NCI-H1436 treated with DMSO at 0.1 percent for 48 hours (cell line): ENCODE measurements at places on chromosomes 11 and 22.

DNA sequence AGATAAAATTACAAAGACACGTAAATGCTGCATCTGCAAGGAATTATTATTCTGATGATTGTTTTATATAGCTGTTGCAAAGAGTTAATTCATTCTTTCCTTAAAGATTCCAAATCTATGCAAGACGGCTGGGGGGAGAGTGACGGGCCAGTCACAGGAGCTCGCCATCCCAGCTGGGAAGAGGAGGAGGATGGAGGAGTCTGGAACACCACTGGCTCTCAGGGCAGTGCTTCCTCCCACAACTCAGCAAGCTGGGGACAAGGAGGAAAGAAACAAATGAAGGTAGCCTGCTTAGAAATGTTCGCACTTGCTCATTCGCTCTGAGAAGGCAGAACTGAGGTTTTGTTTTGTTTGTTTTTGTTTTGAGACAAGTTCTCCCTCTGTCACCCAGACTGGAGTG lies 73.0 kb upstream of the ADSL start:
- no peak for DNase-seq

DNA sequence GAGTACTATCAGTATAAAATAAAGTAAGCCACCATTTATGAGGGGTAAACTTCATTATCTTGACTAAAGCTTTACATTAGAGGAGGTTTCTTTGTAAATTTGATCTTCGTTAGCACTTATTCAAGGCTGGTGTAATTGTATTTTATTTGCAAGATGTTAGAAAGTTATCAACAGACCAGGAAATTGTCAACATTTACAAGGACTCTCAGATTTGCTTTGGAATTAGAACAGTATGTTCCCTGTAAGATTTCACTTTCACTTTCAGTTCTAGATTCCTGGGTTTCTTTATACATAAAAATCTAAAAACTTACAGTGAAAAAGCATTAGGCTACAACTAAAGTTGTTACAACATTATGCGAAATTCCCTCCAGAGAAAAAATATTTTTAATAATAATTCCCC lies 4.6 kb upstream of the BIRC3 start:
- no peak for DNase-seq

- DNase-seq = no peak
Observed at GRCh38 chr11:11426226-11426952, 73.3 kb upstream of the CSNK2A3 start.

DNA sequence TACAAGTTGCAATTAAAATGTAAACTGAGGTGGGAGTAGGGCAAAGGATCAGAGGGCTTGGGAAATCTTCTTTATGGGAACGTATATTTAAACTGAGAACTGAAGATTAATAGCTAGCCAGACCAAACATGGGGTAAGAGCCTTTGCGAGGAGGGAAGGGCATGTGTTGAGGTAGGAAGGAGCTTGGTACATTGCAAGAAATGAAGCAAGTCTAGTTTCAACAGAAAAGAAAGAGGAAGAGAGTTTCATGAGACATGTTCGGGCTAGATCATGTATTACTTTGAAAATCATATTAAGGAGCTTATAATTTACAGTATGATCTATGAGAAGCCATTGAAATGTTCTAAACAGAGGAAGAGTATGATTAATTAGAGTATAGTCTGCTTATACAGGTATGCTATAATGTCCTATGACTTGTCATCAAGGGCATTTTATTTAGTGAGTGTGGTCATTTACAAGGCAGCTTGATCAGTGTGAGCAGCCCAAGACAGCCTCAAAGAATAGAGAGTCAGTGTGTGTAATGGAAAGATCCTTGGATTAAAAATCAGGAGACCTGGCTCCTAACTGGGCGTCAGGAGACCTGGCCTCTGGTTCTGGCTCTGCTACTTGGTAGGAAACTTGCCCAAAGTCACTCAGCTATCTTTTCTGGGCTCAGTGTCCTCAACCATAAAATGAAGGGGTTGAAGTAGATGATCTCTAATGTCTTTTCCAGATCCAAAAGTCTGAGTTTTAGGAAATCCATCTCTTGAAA lies 10.9 kb downstream of the GAS2 start:
- no peak for DNase-seq

DNA sequence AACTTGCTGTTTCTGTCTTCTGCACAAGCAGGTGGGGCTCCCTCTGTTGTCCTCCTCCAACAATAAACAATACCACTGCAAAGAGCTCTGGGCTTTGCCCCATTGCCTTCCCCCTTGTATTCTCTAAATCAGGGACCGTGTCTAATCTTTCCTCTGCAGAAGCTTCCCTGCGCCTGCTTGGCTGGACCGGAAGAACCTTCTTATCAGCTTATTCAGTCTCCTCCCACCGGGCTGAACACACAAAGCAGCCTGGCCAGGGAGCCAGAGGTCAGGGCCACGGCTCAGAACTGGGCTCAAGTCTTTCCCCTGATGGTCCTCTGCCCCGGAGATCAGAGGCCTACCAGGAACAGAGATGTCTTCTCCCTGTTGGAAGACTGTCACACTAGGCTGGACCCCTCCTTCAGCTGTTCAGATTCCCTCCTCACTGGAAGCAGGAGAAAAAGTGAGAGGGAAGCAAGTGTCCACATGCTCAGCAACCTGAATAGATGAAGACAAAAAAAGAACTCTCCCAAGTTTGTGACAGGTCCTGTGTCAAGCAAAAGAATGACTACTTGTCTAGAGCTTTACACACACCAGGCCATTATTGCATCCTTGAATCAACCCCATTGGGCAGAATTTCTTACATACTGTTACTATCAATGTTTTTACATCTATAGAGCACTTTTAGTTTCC lies 63.7 kb downstream of the RAB30 start:
- no peak for DNase-seq

- no peak for DNase-seq
Observed at GRCh38 chr22:35725521-35725920, 7.8 kb downstream of the APOL5 start.
